ENCODE measurements at places on chromosomes 7 and 10.

GRCh38 chr7:132142006-132142405, 434.3 kb downstream of the PLXNA4 start:
- DNase-seq = no peak

- DNase-seq = no peak
Measured at GRCh38 chr7:21542891-21543527, at the start of gene DNAH11. DNAH11 (plus strand) TSS chr7:21543039; CDS start chr7:21543246, 207 bp downstream.

GRCh38 chr7:157047148-157047547, 36.7 kb upstream of the MNX1 start:
- DNase-seq = no peak

- DNase-seq = no peak
Measured at GRCh38 chr10:73094986-73095480, 1.6 kb downstream of the P4HA1 start.

- no peak for DNase-seq
Measured at GRCh38 chr10:91677911-91678310, 45.0 kb upstream of the PPP1R3C start.

DNA sequence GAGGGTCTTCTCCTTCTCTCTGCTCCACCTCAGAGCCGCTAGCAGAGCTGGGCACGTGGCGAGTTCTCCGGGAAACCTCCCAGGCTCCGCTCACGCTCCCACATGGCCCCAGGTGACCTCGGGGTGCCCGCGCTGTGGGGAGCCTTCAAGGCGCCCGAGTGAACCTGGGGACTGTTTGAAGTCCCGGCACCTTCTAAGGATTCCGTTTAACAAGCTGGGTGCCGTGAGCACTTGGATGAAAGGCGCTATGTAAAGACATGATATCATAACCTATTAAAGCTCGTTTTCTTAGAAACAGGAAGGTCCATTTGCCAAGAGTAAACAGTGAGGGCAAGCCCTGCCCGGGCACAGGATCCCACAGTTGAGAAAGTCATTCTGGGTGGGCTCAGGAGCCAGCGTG, 15.8 kb upstream of the MYL10 start:
- DNase-seq = no peak

All from fibroblast of skin of left biceps (primary cell).